Hematopoietic multipotent progenitor cell treated with erythropoietin and hydrocortisone succinate and interleukin-3 and kit ligand, for 4 days (in vitro differentiated cells): ENCODE measurements at places on chromosomes 11 and 22.

DNA sequence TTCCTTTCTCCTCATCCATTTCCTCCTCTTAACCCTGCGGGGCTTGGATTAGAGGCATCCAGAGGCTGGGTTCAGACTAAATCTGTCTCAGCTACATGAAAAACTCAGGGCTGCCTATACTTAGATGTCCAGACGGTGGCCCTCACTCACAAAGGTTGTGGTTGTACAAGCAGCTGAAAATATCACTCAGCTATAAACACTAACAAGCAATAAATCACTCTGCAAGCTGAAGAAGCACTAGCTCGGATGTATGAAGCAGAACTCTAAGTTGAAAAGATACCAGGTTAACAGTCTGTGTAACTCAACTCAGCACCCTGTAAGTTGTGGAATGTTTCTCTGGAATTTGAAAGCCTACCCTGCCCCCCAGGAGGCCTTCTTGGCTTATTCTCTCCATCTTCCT, 82.9 kb downstream of the EXT2 start:
- DNase-seq = no peak

GRCh38 chr22:45830531-45831245, 146.3 kb downstream of the WNT7B start:
- DNase-seq = no peak

DNA sequence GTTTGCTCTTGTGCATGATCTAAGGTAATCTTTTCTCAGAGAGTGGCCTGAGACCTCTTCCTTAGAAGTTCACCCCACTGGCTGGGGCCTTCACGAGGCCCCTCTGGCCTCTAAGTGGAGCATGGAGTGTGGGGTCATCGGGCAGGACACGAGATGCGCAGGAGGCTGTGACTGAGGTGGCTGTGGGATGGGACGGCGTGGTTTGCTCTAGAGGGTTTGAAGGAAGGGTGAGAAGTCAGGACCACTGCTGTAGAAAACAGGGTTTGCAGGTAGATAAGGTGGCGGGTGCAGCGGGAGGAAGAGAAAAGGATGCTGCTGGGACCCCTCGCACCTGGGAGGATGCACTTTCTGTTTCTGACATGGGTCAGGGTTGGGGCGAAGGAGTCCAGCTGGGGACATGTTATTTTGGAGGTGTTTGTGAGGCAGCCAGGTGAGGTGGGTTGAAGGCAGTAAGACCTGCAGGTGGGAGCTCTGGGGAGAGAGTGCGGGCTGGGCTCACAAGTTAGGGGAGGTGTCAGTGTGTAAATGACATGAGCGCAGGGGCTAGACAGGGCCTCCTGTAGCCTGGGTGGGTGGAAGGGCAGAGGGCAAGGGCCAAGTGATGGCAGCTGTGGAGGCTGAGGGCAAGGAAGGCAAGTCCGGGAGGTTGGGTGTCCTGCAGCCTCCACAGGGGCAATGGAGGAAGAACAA, 62.5 kb downstream of the KCNQ1 start:
- DNase-seq = no peak

- DNase-seq = no peak
Measured at GRCh38 chr11:129937592-129938238, 42.3 kb upstream of the NFRKB start.

GRCh38 chr11:35619116-35619854, 1.0 kb downstream of the FJX1 start:
- DNase-seq = peak; percentile 82

GRCh38 chr11:6618117-6619003, 862 bp downstream of the TPP1 start:
- peak; percentile 92 for DNase-seq

DNA sequence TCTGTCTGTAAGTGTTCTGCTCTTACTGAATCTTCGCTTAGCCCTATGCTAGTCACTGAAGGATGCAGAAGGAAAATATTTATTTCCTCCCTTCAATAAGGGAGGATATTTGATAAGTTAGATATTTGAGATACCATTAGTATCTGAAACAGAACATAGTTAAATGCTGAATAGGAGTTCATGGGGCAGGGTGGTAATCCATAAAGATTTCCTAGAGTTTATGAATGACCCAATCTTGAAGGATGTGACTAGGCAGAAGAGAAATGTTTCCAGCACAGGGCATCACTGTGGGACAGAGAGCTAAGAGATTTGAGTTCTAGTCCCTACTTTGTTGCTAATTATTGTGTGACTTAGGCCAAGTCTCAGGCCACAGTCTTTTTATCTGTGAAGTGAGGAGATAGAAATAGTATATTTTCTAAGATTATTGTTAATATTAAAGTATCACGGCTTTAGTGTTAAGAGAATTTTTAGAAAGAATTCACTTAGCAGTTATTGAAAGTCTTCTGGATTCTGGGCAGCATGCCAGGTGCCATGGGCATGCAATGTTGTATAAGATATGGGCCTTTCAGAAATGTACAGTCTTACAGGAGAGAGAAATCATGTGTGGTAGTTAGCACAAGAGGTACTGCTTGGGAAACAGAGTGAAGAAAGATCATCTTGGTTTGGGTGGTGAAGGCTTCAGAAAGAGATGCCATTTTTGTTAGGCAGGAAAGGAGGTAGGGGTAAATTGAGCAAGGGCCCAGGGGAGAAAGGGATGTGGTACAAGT, 24.0 kb downstream of the SWAP70 start:
- DNase-seq = peak; percentile 87

GRCh38 chr11:62141111-62142042, 17.6 kb downstream of the INCENP start:
- no peak for DNase-seq

DNA sequence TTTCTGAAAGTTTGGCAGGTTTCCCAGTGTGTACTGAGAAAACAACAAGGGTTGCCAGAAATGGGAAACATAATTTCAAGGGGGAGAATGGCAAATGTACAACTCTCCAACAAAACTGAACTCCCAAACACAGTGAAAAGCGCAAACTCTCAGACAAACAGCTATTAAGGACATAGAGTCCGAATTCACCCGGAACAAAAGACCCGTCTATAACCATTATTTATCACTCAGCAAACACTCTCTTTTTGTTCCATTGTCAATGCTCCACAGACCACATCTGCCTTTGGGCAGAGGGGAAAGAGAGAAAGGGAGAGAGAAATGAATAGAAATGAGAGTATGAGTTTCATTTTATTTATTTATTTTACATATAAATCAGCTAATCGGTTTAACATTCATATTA, 21.7 kb downstream of the KIRREL3 start:
- no peak for DNase-seq

DNA sequence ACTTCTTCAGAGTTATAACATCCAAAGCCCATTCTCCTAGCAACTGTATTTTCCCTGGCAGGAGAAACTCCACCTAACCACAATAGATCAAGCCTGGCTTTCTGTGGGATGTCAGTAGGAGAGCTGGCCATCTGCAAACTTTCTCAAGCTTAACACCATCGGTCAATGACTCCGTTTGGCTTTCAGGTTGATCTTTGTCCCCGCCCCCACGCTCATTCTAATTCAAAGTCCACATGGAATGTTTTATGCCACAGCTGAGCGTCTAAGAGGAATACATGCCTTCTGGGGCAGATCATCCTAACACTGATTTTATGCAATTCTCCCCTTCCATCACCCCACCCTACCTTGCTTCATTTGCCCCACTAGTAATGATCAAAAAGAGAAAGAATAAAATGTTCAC, 4.8 kb downstream of the GVQW3 start:
- DNase-seq = no peak

DNA sequence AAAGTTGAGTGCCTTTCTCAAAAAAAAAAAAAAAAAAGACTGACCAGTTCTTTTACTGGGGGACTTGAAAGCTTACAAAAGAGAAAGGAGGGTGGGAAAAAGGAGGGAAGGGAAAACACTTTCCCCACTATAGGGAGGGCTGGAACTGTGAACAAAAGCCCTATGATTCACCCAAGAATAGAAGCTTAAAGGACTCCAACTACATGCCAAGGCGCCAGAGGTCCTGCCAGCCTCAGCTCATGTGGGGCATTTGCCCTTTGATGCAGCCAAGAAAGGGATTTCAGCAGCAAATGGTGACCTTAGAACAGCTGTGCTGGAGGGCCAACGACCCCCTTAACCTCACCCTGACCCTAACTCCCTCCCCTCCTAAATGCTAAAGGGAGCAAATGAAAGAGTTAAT, 160.0 kb downstream of the NTM start:
- no peak for DNase-seq

DNA sequence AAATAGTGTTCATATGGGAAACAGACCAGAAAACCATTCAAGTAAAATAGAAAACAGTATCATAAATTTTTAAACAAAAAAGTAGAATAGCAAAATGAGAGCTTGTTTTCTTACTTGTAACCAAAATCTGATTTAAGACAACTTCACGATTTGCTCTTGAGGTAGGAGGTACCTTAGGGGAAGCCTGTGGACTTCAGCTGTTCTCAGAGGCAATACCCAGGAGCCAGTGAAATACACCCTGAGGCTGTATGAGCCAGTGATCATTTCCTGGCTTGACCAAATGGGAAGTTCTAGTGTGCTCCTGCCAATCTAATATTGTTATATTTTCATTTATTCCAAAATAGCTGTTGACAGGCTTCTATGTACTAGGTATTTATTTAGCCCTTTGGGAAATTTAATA, 104.8 kb downstream of the ARHGAP42 start:
- DNase-seq = no peak

GRCh38 chr11:93663021-93663420, 1.5 kb downstream of the CEP295 start:
- DNase-seq = peak; percentile 12

DNA sequence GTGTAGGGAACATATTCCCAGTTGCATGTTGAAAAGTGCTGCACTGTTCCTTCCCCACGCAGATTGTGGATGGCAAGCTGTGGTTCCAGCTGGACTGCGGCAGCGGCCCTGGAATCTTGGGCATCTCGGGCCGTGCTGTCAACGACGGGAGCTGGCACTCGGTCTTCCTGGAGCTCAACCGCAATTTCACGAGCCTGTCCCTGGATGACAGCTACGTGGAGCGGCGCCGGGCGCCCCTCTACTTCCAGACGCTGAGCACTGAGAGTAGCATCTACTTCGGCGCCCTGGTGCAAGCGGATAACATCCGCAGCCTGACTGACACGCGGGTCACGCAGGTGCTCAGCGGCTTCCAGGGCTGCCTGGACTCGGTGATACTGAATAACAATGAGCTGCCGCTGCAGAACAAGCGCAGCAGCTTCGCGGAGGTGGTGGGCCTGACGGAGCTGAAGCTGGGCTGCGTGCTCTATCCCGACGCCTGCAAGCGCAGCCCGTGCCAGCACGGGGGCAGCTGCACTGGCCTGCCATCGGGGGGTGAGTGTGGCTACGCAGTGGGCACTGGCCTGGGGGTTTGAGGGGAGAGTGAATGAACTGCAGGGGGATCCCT, 102.7 kb upstream of the MTNR1B start:
- no peak for DNase-seq

GRCh38 chr11:6637871-6638270, 17.7 kb downstream of the DCHS1 start:
- no peak for DNase-seq

DNA sequence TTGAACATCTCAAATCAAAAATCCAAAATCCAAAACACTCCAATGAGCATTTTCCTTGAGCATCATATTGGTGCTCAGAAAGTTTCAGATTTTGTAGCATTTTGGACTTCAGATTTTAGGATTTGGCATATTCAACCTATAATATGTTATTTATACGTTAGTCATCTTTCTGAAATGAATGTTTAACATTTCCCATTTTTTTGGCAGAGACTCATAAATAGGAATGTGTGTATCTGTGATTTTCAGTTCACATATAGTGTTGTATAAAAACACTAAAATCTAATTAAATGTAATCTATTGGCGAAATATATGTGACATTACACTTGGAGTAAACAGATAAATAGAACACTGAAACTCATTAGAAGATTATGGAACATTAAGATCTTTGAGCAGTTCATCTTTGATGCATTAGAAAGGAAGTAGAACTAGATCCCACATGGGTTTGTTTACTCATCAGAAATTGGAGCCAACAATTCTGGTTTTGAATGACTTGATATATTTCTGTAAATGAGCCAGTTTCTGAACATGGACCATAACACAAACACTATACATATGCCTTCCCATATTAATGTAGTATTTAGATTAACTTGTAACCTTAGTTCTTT, 153.1 kb downstream of the UVRAG start:
- DNase-seq = no peak

DNA sequence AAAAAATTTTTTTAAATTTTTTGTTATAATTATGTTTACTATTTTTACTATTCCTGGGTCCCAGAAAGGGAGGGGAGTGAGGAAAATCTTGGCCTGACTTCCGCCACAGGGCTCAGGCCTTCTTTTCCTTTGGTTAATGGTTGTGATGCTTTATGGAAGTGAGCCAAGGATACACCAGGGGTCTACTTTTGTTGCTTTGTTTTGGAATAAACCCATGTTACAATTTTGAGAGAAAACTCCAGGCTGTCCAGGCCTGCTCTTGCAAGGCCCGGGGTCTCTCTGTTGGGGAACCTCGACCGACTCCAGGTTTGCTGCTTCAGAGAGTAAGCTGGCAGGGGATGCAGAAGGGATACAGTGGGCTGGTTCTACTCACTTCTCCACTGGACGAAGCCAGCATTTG, 84.7 kb downstream of the ABTB2 start:
- no peak for DNase-seq

DNA sequence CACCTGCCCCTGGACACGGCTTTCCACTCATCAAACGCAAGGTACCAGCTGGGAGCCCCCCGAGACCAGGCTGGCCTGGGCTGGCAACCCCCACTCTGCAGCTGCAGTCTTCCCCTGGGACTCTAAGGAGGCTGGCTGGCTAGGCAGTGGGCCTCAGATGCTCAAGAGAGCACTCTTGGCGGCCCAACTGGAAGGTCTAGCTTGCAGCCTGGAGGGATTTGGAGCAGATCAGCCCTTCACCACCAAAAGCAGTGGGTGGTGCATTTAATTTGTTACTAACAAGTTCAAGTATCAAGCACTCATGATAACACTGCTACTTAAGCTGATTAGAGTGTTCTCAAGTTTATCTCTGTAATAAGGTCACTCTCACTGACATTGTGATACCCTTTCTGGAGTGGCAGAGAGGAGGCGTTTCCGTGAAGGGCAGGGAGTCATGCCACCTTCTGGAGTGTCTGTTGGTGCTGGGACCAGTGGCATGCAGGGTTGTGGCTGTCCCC, 21.5 kb downstream of the C22orf23 start:
- no peak for DNase-seq

- DNase-seq = no peak
Measured at GRCh38 chr22:49299821-49300231, 527.8 kb downstream of the BRD1 start.

DNA sequence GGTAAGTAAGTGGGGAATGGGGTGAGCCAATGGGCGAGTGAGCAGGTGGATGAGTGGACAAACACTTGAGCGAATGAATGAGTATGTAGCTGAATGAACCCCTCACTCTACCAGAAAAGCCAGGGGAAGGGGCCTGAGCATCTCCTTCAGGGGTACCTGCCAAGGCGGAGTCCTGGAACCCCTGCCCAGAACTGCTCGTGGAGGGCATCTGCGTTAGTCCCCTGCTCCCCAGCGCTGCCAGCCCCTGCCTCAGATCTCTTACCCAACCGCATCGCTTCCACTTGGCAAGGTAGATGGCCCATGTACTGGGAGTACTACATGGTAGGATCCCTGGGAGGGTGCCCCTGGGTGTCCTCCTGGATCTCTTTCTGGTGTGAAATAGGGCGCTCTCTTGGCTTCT, 7.4 kb upstream of the ANO1 start:
- no peak for DNase-seq

GRCh38 chr11:35162745-35163144, 23.8 kb downstream of the CD44 start:
- peak; percentile 74 for DNase-seq

- no peak for DNase-seq
Measured at GRCh38 chr11:20618083-20618482, 18.7 kb downstream of the SLC6A5 start.

- no peak for DNase-seq
Measured at GRCh38 chr22:44369916-44370801, 57.4 kb upstream of the SHISAL1 start.

- peak; percentile 29 for DNase-seq
Measured at GRCh38 chr11:19276859-19277808, 36.4 kb upstream of the E2F8 start.
